ENCODE measurements at places on chromosomes 5 and 9.

- DNase-seq = no peak
These were observed 117.4 kb upstream of the RORB start for GRCh38 chr9:74379718-74380117.

DNA sequence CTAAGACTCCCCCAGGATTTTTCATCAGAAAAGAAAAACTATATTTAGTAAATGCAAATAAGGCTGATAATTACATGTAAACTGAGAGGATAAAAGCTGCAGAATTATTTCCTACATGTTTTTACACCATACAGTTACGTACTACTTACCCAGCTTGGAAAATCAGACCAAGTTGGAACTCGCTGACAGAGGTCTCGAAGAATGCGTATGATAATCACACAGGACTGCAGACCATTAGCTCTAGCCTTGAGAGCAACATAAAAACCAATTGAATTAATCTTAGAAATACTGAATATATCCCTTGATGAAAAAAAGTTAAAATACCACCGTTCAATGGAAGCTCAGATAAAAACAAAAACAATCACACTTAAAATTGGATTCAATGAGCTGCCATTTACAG, 65.6 kb downstream of the ZFR start:
- DNase-seq = no peak

DNA sequence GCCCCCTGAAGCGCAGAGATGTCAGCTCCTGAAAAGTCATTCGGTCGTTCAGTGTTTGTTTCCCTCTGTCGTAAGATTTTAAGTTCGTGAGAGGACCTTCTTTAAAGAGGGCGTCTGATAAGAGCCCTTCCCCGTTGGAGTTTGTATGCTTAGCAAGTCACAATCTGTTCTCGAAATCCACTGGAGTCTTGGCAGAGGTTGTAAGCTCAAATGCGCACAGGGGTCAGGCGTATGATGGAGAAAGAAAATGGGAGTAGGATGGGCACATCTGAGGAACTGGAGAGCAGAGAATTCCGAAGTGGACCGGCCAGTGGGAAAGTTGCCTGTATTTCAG, 710 bp downstream of the HSD17B4 start:
- no peak for DNase-seq

GRCh38 chr9:23766613-23767012, 59.4 kb downstream of the ELAVL2 start:
- no peak for DNase-seq

DNA sequence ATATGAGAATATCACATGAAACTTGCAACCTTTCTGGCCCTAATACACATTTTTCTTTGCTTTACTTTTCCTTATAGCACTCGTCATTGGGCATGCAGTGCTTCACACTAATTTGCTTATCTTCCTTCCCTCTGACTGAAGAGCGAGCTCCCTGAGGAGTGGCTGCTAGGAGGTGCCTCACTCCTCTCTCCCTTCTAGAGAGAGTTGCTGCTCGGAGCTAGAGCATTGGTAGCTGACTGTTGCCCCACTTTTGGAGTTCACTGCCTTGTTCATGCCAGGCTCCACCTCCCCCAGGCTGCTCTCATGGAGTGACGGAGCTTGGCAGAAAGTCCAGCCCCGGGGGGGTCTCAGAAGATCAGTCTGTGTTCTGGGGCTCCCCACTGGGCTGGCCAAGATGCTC, 413.2 kb downstream of the MED10 start:
- DNase-seq = no peak
